ENCODE measurements at places on chromosomes 3 and 15. TPM values are rescaled to one million over a fixed set of nuclear protein-coding genes. Genes with fewer than 3 reads are reported as not detected.

Gene HYKK
- 4.1 TPM for total RNA-seq

Gene SIAH2
- total RNA-seq: 14.3 TPM

Gene LTK
- total RNA-seq: 0.28 TPM

Gene KLHL40
- not detected for total RNA-seq

Gene CCDC39
- not detected for total RNA-seq

Gene COL6A5
- 0.03 TPM for total RNA-seq

Gene HRG
- not detected for total RNA-seq

Gene VGLL3
- total RNA-seq: 4.1 TPM

- DNase-seq: no peak
Observed at GRCh38 chr3:24854748-24855147, 360.1 kb upstream of the THRB start.

GRCh38 chr3:20324664-20325478 lies 138.9 kb upstream of the SGO1 start:
- no peak for DNase-seq

DNA sequence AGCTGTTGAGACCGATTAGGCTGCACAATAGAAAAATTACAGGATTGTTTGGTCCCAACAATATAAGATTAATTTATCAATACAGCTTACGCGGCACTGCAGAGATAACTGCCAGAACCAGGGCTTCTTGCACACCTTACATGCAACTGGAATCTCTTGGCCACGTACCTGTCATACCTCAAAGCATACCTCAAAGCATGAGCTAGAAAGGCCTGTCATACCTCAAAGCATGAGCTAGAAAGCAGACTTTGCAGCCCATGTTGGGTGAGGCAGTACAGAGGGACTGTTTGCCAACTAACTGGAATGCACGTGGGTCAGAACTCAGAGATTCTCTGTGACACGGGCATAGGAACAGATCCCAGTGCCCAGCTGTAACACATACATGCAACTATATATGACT lies 34.7 kb downstream of the NTRK3 start:
- DNase-seq: no peak

- DNase-seq: no peak
Observed at GRCh38 chr3:69379661-69380060, 6.2 kb downstream of the FRMD4B start.

GRCh38 chr3:193992425-193993037 lies 143.4 kb upstream of the HES1 start:
- DNase-seq: no peak
